Karpas-422 (cell line): ENCODE measurements at places on chromosomes 1 and 21.

DNA sequence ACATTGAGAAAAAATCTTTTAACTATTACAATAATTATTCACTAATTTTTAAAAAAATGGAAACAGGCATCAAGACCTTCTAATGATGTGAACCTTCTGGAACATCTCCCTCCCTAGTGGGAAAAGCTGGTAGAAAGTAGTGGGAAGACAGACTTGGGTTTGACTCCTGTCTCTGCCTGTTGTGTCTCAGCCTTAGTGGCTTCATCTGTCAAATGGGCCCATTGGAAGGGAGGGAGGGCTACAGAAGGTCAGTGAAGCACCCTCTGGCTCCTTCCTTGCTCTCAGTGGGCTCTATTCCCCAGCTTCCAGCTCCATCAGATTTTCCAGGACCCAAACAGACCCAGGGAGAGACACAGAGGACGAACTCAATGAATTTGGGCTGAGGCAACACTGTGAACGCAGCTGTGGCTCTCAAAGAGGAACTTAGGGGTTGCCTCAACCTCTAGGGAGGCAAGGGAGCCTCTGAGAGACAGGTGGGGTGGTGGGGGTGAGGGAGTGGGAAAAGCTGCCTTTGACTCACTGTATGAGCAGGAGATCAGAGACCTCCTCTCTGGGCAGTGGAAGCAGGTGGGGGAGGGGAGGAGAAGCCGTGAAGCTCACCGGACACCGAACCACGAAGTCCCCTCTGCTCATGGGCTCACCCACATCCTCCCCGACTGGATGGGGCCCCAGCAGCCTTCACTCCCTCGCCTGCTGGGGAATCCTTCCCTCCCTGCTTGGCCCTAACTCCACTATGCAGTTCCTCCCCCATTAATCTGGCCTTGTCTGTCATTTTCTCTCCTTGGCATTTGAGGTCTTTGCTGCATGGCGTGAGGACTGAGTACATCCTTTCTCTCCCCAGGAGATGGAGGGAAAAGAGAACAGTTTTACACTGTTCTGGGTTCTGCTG, 4.5 kb downstream of the CNR2 start:
- DNase-seq: peak; percentile 97

GRCh38 chr1:69551476-69552324, 16.0 kb upstream of the LRRC7 start:
- no peak for DNase-seq

DNA sequence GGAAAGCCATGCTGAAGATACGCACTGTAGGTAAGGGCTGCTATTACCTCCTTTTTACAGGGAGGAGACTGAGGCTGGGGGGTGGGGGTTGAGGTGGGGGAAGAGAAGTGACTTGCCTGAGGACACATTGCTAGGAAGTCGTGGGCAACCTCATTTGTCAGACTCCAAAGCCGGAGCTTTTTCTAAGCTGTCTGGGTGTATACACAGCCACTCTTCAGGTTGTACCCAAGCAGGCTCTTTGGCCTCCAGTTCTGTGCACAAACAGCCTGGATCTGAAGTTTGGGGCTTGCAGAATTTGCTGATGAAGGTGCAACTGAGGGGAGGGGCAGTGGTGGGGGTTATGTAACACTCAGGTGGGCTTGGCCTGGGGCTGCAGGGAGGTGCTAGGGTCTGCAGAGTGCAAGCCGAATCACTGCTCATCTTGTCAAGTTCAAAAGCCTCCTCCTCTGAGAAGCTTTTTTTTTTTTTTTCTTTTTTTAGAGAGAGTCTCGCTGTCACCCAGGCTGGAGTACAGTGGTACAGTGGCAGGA, 16.9 kb downstream of the TINAGL1 start:
- DNase-seq: no peak

DNA sequence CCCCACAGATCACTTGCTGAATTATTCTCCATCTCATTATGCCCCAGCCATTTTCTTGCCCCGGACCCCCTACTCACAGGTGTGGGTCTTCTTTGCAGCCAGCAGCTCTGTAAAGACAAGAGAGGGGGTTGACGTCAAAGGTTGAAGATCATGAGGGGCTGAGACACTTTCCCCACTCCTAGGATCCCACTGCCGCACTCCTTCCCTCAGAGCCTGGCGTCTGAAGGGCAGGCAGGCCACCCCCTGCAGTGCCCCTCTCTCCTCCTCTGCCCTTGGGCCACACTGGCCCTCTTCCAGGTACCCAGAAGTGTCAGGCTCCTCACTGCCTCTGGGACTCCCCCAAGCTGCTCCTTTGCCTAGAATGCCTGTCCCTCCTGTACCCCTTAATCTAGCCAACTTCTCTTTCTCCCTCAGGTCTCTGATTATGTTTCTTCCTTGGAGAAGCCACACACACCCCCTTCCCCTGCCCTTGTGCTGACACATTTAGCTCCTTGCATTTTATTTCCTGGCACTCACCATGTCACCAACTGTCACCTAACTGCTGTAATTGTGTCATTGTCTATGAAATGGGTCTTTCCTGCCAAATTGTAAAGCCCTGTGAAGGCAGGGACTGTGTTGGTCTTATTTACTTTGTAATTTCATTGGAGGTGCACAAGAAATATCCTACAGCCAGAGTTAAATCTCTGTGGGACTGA, 2.1 kb downstream of the RORC start:
- DNase-seq: no peak

DNA sequence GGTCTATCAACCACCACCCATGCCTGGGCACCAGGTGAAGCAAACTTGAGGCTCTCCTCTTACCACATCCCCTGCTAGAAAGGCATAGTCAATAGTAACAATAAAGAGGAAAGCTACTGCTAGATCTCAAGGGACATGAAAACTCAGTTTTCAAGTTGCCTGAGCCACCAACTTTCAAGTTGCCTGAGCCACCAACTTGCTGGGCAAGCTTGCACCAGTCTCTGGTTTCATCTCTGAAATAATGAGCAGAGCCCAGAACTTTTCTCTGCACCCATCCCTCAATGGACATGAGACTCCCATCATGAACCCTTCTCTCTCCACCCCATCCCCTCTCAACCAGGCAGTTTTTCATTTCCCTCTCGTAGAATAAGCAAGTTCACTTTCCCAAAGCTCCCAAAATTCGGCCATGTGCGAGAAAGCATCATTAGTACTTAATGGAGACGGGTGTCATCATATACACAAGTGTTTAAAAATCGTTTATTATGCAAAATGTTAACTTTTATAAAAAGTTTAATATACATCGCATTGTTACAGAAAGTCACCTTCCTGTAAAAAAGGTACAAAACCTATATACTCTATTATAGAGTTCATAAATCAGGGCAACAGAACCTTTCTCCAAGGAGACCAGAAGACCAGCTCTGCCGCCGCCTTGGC, 1.7 kb downstream of the ID3 start:
- DNase-seq: peak; percentile 64

DNA sequence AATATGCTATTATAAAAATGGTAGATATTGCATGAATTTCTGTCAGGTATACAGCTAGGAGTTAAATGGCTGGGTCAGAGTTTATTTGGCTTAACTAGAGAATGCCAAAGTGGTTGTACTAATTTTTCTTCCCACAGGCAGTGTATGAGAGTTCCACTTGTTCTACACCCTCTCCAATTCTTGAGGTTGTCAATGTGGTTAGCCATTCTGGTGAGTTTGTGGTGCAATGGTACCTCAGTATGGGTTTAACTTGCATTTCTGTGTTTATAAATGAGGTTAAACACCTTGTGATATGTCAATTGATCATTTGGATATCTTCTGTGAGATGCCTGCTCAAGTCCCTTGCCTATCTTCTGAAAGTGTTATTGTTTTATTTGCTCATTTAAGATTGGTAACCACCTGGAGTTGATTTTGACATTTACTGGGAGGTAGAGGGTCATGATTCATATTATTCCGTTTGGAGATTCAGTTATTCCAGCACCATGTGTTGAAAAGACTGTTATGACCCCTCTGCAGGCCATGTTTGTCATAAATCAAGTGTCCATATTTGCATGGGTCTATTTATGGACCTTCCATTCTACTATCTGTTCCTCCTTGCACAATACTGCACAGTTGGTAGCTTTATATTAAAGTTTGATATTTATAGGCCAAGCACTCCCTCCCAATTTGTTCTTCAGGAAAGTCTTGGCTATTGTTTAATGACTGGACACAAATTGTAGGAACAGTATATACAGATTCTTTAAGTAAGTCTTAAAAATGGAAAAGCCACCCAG, 5.8 kb downstream of the FALEC start:
- DNase-seq: peak; percentile 56

- DNase-seq: no peak
Observed at GRCh38 chr1:155932487-155932886, 1.7 kb downstream of the KHDC4 start.
